Neural crest cell (in vitro differentiated cells): ENCODE measurements at places on chromosomes 7 and 10. TPM values are rescaled to one million over a fixed set of nuclear protein-coding genes. Genes with fewer than 3 reads are reported as not detected.

GRCh38 chr7:7970531-7971307 is 2.1 kb downstream of the GLCCI1 start:
- H3K27me3 ChIP-seq, result no peaks in the 10 kb centered on the region
- peaks cover 23% of the 10 kb centered on the region for H3K4me1 ChIP-seq
- H3K36me3 ChIP-seq, result no peaks in the 10 kb centered on the region
- no peak overlapping the region for H3K4me3 ChIP-seq

DNA sequence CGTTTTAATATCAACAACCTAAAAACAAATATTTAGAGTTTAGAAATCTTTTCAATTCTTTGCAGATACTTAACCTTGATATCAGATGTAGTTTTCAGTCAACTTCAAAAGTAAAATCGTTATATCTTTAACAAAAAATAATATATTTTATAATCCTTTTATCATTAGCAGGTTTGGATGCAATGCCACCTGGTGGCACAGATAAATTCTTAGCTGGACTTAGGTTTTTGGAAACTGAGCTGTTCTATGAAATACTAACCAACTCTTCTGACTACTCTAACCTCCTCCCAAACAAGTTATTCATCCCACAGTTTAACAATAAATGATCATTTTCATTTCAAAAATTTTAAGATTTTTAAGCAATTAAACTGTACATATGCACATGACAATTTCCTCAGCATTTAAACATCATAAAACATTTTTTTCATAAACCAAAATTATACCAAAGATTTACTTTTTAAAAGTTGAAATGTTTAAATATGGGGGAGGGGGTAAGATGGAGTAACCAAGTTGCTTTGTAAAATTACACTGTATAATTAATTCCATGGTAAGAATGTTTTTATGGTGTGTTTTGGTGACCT is 56.9 kb downstream of the HIBADH start:
- H3K4me3 ChIP-seq, result no peak overlapping the region
- H3K27ac ChIP-seq, result no peak overlapping the region
- H3K36me3 ChIP-seq, result no peaks in the 10 kb centered on the region
- no peaks in the 10 kb centered on the region for H3K27me3 ChIP-seq
- DNase-seq, result no peak
- H3K4me1 ChIP-seq, result peaks cover 38% of the 10 kb centered on the region

SPDYE18 gene
- 0.30 TPM in 1 of 2 replicates, not detected in the other for total RNA-seq

- no peak for DNase-seq
- no peak overlapping the region for H3K27ac ChIP-seq
- no peak overlapping the region for H3K4me3 ChIP-seq
- no peaks in the 10 kb centered on the region for H3K36me3 ChIP-seq
- H3K4me1 ChIP-seq, result no peaks in the 10 kb centered on the region
- H3K27me3 ChIP-seq, result no peaks in the 10 kb centered on the region
Measured at GRCh38 chr10:113063043-113063967, 113.3 kb downstream of the TCF7L2 start.

- DNase-seq, result no peak
- H3K27me3 ChIP-seq, result no peaks in the 10 kb centered on the region
- no peak overlapping the region for H3K4me3 ChIP-seq
Measured at GRCh38 chr7:92205987-92206386, 27.0 kb upstream of the LRRD1 start.

- H3K27me3 ChIP-seq, result no peaks in the 10 kb centered on the region
- no peak overlapping the region for H3K4me3 ChIP-seq
- no peak overlapping the region for H3K27ac ChIP-seq
Measured at GRCh38 chr10:125761961-125762360, 13.7 kb downstream of the MMP21 start.

DNA sequence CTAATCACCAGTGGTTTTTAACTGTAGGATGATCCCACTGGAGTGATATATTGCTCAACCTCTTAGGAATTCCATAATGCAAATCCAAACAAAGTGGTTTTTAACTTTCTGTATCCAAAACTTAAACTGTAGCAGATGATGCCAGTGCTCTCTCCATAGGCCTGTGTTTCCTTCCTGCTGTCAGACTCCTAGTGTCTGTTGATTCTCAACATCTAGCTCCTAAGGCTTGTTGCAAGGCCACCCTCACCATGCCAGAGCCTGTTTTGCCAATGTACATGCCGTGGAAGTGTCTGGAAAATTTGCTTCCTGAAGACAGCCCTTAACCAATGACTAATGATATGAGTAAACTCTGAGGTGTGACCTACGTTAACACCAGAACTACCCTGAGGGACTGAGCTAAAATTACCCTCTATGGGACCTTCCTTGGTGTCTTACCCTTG is 39.3 kb downstream of the C1GALT1 start:
- H3K4me3 ChIP-seq, result no peak overlapping the region
- no peak for DNase-seq
- no peaks in the 10 kb centered on the region for H3K27me3 ChIP-seq
- H3K4me1 ChIP-seq, result no peaks in the 10 kb centered on the region

- H3K4me3 ChIP-seq, result no peak overlapping the region
- no peak for DNase-seq
- no peaks in the 10 kb centered on the region for H3K27me3 ChIP-seq
- H3K4me1 ChIP-seq, result no peaks in the 10 kb centered on the region
- no peaks in the 10 kb centered on the region for H3K36me3 ChIP-seq
Measured at GRCh38 chr10:6493521-6494441, 86.3 kb downstream of the PRKCQ start.

LBX1 gene
- total RNA-seq, result 1.0 and 1.1 TPM in 2 replicates

VAX1 gene
- 0.16 and 0.23 TPM in 2 replicates for total RNA-seq

GRCh38 chr10:48309711-48310226 is 3.3 kb downstream of the MAPK8 start:
- peaks cover 18% of the 10 kb centered on the region for H3K4me1 ChIP-seq
- peak overlapping the region; percentile 63 for H3K4me3 ChIP-seq
- DNase-seq, result no peak
- H3K27ac ChIP-seq, result no peak overlapping the region

MYO1G gene
- total RNA-seq, result 0.49 and 0.64 TPM in 2 replicates

CYP3A7 gene
- not detected in 2 replicates for total RNA-seq

DNA sequence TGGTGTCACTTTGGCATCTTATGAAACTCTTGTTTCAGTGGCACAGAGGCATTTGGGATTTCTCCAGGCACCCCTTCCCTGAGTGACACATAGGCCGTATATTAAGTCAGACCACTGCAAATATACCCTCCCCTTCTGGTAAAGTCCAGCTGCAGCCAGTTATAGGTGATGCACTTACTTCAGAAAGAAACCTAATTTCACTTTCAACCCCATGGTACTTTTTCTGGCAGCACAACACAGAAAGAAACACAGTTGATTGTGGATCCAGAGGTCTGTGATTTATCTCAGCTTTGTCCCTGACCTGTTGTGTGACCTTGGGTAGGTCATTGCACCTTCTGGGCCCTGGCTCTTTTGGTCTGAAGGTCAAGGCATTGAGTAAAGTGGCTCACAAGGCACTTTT is 173.2 kb downstream of the BUB3 start:
- H3K4me3 ChIP-seq, result no peak overlapping the region
- peaks cover 18% of the 10 kb centered on the region for H3K4me1 ChIP-seq
- H3K27me3 ChIP-seq, result no peaks in the 10 kb centered on the region
- no peaks in the 10 kb centered on the region for H3K36me3 ChIP-seq
- no peak overlapping the region for H3K27ac ChIP-seq
- no peak for DNase-seq

- no peaks in the 10 kb centered on the region for H3K36me3 ChIP-seq
- no peaks in the 10 kb centered on the region for H3K4me1 ChIP-seq
- DNase-seq, result no peak
Measured at GRCh38 chr10:2700626-2701305, 366.6 kb upstream of the PFKP start.

TAF5 gene
- 11.5 and 12.4 TPM in 2 replicates for total RNA-seq
